ENCODE measurements at places on chromosomes 7 and 10.

- no peak for DNase-seq
These were observed 237.9 kb downstream of the C7orf25 start for GRCh38 chr7:42673951-42674350.

DNA sequence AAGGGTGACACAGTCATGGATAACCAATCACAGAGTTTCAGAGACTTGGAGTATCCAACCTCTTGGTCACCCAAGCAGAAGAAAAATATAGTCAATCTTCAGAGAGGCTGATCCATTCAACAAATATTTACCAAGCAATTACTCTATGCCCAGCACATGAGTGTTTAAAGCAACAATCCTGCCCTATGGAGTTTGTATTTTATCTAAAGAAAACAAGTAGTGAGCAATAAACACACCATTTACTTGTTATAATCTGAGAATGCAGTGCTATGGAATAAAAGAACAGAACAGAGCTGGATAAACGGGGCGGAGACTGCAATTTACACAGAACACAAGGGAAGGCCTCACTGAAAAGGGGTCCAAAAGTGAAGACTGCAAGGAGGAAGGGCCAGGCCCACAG lies 63.8 kb downstream of the GRB10 start:
- no peak for DNase-seq

DNA sequence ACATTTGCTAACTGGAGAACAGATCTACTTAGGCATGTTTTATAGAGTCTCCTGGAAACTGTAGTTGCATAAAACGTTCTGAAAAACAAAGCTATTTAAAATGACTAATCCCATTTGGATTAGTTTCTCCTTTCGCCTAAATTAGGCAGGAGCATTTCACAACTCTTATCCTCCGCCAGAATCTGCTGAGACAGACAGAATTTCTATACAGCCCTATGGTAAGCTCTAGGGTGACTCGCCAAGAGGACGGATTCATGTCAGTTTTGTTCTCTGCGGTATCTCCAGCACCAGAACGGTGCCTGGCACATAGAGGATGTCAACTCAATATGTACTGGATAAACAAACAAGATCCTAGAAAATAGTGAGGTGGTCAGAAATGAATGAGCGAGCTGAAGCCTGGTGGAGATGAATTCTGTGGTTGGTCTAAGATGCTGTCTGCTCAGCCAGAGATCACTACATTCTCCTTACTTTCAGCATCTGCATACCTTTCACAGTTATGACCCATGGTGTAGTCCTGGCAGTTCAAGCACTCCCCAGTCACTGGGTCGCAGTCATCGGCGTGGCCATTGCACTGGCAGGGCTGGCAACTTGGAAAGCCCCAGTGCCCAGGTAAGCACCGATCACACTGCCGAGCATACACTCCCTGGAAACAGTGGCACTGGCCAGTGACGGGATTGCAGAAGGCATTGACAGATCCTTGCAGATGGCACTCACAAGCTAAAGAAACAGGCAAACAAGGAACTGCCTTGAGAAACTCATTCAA lies 44.0 kb downstream of the LAMB1 start:
- DNase-seq = no peak

- no peak for DNase-seq
These were observed 132.0 kb upstream of the CXCL12 start for GRCh38 chr10:44516891-44517290.

DNA sequence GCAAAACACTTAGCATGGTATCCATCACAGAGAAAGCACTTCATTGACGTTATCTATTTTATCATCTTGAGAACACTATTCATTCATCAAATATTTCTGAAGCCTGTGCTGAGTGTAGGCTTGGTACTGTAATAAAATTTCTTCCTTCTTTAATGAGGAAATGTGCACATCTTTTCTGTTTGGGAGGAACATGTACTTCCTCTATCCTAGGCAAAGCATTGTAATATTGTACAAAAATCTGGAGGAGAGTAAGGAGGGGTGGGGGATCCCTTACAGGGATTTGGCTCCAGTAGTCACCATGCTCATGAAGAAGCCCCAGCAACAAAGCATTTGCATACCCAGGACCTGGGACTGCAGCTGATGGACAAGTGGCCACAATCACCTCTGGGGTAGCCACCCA lies 39.9 kb upstream of the SORCS3 start:
- DNase-seq = no peak

DNA sequence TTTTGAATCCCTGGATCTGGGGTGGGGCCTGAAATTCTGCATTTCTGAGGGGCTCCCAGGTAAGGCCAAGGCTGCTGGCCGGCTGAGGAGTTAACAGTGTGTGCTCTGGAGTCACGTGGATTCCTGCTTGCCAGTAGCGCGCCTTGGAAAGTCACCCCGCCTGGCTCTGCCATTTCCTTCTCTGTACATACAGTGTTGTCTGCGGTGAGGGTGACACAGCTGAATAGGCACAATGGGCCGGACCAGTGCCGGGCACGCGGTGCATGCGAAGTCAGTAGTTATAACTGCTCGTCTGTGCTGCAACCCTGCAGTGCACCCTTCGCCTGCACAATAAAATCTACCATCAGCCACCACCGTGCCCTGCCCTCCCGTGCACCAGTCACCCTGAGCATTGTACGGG lies 68.0 kb upstream of the EEPD1 start:
- DNase-seq = no peak

- DNase-seq = no peak
These were observed 259.4 kb upstream of the CELF2 start for GRCh38 chr10:10758306-10758705.

DNA sequence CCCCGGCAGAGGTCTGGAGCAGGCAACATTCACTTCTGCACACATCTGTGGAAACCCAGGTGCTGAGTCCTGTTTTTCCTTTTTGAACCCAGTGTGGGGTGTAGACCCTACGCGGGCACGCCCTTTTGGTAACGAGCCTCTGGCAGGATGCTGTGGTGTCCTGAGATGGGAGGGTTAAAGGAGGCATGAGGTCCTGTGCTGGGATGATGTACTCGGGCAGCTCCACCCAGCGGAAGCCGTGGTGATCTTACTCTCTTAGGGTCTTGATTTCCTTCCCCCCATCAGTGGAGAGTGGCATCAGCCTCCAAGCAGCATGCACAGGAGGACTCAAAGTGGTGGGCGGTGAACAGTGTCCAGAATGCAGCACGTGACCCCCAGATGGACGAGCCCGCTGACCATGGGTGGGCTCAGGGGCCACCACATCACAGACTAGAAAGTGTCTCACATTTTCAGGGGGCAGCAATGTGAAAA lies 148.6 kb downstream of the DNAJB6 start:
- DNase-seq = no peak

- no peak for DNase-seq
These were observed 39.8 kb downstream of the GFRA1 start for GRCh38 chr10:116233230-116233629.

DNA sequence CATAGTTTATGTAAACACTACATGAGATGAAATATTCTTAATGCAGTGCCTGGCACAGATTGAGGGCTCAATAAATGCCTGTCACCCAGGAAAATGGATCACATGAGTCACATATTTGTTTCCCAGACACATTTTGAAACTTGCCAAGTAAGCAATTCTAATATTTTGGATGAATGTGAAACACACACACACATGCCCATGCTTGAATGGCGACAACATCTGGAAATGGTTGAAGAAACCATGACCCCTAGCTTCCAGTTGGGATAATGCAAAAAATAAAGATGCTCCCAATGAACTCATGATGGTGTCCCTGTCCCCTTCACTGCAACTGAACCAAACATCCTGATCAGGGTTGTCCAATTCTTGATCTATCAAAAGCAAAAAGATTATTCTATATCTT lies 797.3 kb downstream of the XPNPEP1 start:
- no peak for DNase-seq

GRCh38 chr10:102432162-102432950 lies at the start of gene CUEDC2:
TSS of gene CUEDC2 (minus strand) at chr10:102432574. CDS start at chr10:102425188, 7,386 bp downstream.
- peak; percentile 96 for DNase-seq

- no peak for DNase-seq
These were observed 46.6 kb upstream of the VIPR2 start for GRCh38 chr7:159191236-159191635.

DNA sequence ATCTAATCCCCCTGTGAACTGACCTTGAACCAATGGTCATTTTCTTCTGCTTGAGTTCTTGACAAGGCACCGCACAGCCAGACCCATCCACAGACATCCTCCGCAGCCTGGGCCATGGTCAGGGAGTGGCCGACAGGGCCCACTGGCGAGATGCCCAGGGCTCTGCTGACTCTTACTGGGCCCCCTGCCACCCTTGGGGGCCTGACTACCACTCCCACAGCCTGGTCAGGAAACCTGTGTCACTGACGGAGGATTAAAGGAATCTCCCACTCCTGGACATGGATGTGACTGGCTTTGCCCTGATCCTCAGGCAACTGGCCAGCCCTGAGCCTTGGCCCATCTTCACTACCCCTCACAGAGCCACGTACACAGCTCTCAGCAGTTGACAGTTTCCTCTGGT lies 50.4 kb upstream of the ENO4 start:
- no peak for DNase-seq

DNA sequence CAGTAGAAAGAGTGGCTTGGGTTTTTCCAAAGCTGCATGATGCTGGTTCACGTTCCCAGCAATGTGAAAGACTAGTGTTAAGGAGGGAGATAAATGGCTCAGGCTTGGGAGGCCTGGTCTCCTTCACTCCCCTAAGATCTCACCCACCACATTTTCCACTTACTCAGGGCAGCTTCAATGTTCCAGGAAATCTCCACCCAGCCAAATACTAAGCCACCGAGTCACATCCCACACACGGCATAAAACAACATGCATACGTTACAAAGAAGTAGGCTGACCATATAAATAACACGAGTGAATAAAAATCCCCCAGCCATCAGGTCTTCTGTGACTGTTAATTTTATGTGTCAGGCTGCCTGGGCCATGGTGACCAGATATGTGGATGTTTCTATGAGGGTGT lies 303.5 kb downstream of the SFMBT2 start:
- no peak for DNase-seq

GRCh38 chr10:86188796-86189558 lies 177.6 kb downstream of the GRID1 start:
- no peak for DNase-seq

All from stimulated activated CD4-positive, alpha-beta T cell treated with anti-CD3 and anti-CD28 coated beads, Interleukin-4, amount 100 ng/mL, for 24 hours (primary cell).